Calu3 (cell line): ENCODE measurements at places on chromosomes 7 and 10.

DNA sequence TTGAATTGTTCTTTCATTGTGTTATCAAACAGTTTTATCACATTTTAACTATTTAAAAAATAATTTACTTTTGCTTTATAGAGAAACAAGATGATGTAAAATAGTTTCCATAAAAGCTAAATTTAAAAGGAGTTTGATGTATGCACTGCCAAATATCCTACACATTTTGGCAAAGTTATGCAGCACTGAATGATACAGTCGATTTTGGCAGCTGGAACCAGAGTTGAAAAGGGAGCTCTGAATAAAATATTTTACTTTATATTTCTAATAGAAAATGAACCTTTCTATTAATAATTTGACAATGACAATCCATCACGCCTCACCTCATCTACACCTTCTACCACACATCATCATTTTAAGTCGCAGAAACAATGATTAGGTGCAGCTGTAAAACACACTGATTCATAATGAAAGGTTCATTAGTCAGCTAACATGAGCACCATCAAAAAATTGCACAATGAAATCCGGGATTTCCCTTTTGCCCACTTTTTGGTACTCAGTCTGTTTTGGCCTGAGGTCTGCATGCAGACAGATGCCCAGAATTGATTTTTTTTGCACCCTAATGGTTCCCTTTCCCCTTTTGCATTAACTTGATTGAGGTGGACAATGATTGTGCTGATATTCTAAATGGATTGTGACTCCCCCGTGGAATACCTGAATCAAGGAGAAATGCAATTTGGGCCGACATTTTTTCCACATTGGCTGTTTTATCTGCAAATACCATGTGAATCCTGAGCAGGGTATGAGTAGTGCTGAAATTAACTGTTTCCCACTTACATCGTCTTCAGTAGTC, 105.8 kb downstream of the THSD7A start:
- no peak for DNase-seq

- no peak for DNase-seq
Measured at GRCh38 chr7:107597582-107597916, 17.5 kb downstream of the BCAP29 start.

GRCh38 chr10:100791369-100792058, 46.1 kb downstream of the PAX2 start:
- DNase-seq, result no peak

DNA sequence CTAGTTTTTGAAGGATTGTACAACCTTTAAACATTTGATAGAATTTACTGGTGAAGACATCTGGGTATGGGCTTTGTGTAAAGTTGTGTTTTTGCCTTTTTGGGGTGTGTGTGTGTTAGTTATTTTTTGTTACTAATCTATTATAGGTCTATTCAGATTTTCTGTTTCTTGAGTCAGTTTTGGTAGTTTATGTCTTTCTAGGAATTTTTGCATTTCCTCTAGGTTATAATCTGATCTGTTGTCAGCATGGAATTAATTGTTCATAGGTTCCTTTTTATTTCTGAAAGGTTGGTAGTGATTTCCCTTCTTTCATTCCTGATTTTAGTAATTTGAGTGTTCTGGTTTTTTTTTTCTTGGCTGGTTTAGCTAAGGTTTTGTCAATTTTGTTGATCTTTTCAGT, 17.7 kb downstream of the SEPTIN7 start:
- DNase-seq, result no peak

DNA sequence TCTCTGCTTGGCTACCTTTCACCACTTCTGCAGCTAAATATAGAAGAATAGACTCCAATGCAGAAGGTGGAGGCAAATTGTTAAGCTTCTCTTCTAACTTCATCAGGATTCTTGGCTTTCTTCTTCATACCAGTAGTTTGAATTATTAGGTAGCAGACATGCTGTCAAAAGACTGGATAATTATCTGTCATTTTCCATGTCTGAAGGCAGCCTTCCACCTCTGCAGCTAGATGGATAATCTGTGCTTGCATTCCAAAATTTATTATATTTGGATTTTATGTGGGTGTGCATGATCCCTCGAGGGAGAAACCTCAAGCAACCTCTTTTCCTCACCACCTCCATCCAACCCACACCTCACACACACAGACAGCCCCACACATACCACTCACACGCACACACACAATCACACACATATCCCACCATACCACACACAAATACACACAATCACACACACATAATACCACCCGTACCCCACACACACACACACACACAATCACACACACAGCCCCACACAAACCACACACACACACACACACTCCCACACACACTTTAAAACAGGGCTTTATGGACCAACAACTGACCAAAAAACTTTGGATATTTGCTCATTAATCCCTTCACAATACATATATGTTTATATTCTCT, 145.0 kb downstream of the C7orf25 start:
- no peak for DNase-seq

DNA sequence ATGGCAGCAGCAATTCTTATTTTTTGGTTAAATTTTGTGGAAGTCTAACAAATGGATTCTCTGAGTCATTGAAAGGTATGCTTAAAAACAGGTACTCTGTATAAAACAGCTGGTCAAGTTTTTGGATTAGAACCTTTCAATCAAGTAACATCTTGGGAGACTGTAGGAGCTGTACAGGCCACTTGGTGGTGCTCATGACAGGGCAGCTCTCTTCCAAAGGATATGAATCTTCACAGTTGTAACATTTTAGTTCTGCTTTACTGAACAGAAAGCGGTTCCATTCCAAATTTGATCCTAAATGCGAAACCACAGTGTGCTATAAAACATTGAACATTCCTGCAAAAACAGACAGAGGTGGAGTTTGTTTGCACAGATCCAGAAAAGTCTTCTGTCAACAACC, 44.5 kb upstream of the AGR3 start:
- peak; percentile 57 for DNase-seq

- DNase-seq, result no peak
Measured at GRCh38 chr7:88150033-88150432, 69.8 kb downstream of the SRI start.

- DNase-seq, result peak; percentile 72
Measured at GRCh38 chr7:65216469-65216868, 157.2 kb upstream of the ZNF92 start.

DNA sequence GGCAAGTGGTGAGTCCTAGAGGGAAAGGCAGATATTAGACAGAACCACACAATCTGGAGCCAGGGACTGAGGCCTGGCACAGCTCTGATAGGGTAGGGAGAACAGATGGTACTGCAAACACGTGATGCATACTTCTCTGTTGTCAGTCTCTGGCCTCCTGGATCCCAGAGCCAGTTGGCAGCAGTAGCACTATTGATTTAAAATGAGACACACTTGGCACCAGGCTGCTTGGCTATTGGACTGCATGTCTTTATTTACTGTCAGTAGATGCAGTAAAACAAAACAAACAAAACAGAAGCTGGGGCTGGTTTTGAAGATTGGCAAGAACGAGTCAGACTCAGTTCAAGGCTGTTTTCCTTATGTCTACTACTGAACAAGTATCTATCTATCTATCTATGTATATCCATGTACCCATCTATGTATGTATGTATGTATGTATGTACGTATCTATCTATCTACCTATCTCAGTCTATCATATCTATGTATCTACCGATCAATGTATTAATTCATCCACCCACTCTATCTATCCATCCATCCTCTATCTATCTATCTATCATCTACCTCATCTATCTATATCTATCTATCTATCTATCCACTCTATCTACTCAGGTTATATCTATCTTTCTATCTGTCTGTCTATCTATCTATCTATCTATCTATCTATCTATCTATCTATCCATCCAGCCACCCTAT, 23.4 kb upstream of the MGAM2 start:
- no peak for DNase-seq

- peak; percentile 41 for DNase-seq
Measured at GRCh38 chr10:109978481-109978880, 29.3 kb upstream of the ADD3 start.

GRCh38 chr7:64839910-64840309, 45.7 kb downstream of the ZNF138 start:
- DNase-seq, result no peak

DNA sequence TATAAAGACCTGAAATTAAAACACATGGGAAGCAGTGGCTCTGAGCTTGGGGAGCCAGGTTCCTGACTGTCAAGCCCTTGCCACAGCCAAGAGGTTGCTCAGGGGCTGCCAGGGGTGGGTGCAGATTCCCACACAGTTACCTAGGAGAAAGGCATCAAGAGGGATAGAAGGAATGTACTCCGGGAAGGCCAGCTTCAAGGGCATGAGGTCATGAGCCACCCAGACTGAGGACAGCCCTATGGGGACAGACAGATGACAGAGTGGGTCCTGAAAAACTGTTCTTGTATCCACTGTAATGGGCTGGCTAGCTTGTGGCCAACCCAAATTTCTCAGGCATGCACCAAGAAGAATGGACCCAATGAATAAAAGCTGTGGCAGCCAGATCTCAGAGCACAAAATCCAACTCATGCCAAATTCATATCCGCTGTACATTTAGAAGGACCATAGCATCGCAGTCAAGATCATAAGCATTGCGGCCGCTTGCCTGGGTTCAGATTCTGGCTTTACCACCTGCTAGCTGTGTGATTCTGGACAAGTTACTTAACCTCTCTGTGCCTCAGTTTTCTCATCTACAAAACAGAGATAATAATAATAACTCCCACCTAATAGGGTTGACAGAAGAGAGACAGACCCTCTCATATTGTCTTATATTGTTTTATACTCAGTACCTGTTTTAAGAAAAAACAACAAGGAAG, 44.9 kb upstream of the KCNMA1 start:
- no peak for DNase-seq

DNA sequence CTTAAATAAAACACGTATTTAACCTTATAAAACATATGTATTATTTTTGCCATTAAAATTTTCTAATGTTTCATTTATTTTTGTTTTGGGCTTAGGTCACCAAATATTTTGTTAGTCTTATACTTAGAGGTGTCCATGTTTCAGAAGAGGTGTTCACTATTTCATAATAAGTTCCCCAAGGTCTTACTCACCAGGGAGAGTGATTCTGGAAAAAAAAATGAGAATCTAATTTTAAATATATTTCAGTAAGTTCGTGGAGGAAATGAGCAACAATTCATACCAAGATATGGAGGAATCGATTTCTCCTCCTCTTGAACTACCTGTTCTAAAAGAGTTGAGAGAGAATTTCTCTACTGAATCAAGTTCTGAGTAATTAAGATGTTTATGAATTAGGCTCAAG, 271.6 kb upstream of the SLC26A5 start:
- DNase-seq, result no peak

DNA sequence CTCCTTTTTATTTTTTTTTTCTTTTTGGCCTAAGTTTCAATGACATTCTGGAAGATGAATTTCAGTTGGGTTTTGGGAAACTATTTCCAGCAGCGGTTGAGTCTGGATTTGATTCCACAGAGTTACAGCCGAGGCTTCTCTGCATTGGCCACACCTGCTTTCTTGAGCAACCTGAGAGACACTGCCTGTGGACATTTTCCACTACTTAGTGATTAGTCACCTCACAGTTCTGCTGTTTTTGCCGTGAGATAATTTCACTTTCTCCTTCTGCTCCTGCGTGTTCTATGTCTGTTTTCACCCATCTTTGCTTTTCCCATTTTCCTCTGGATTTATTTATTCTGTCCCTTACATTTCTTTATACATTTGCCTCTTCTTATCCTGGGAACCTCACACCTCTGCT, 243.0 kb downstream of the BICC1 start:
- peak; percentile 49 for DNase-seq

DNA sequence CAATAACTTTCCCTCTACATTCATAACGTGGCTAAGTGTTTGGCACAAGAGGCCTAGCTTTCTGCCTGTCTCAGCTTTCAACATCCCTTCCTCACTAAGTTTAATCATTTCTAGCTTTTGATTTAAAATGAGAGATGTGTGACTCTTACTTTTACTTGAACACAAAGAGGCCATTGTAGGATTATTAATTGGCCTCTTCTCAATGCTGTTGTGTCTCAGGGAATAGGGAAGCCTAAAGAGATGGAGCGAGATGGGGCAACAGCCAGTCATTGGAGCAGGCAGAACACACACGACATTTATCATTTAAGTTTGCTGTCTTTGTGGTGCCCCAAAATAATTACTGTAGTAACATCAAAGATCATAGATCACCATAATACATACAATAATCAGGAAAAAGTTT, 167.1 kb upstream of the TRIM24 start:
- DNase-seq, result no peak

GRCh38 chr7:45898222-45898621, 9.9 kb downstream of the IGFBP1 start:
- no peak for DNase-seq

DNA sequence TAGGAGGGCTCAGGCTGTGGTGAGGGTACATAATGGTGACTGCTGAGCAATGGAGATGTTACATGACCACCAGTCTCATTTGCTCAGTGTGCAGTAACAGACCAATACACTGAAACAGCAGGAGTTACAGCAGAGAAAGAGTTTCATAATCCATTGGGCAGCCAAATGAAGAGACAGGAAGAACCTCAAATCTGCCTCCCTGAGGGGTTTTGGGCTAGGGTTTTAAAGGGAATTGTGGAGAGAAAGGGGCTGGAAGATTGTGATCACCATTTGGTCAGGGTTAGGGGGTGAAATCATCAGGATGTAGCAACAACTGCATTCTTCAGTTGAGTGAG, 838.3 kb downstream of the GRID1 start:
- no peak for DNase-seq

GRCh38 chr7:139936760-139937310, 107.8 kb downstream of the TBXAS1 start:
- DNase-seq, result no peak

DNA sequence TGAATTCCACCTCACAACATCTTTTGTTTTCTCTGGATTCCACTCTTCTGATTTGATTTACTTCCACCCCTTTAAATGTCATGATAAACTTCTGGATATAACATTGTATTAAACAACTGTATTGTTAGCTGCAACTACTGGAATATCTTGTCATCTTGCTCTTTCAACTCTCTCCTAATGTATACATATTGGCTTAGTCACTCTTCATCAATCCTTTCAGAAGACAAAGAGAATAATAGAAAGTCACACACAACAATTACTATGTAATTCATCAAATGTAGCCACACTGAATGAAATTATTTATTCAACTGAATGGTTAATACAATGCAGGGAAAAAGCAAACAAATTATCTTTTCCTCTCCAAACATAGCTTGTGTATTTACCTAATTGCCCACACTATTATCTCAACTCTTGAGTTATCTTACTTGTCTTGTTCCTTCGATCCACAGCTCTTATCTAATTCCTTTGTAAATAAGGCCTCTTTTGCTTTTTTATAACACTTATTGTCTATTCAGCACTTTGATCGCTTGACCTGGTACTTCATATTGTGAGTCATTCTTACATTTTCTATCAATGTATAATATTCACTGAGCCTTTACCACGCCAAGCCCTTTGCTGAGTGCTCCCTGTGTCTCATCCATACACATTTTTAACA, 16.7 kb downstream of the SEMA3A start:
- no peak for DNase-seq

GRCh38 chr10:86325158-86325557, 41.4 kb downstream of the GRID1 start:
- DNase-seq, result no peak

GRCh38 chr7:155521743-155522398, 24.5 kb downstream of the CNPY1 start:
- DNase-seq, result no peak
